MG63 (cell line): ENCODE measurements at places on chromosomes 7 and 10. TPM values are rescaled to one million over a fixed set of nuclear protein-coding genes. Genes with fewer than 3 reads are reported as not detected.

The CARD11 gene
- total RNA-seq, result not detected in 2 replicates

The BTRC gene
- 3.4 and 20.3 TPM in 2 replicates for total RNA-seq

The CHAT gene
- not detected in 2 replicates for total RNA-seq

The KLF14 gene
- total RNA-seq, result not detected in 2 replicates

The HMX3 gene
- 5.0 and 8.6 TPM in 2 replicates for total RNA-seq

The PIK3CG gene
- not detected in 2 replicates for total RNA-seq

The C10orf143 gene
- total RNA-seq, result 2.8 and 3.6 TPM in 2 replicates

The GPR15LG gene
- total RNA-seq, result not detected in 2 replicates

The NPY4R2 gene
- 0.26 TPM in 1 of 2 replicates, not detected in the other for total RNA-seq

The EPO gene
- total RNA-seq, result not detected in 2 replicates

The TMEM229A gene
- total RNA-seq, result not detected in 2 replicates

The HTR7 gene
- 6.4 and 7.6 TPM in 2 replicates for total RNA-seq

The AGR2 gene
- total RNA-seq, result not detected in 2 replicates

The SPAM1 gene
- total RNA-seq, result not detected in 2 replicates

The SPAG6 gene
- total RNA-seq, result not detected in 2 replicates

The GHRHR gene
- not detected in 2 replicates for total RNA-seq

The RPEL1 gene
- 0.03 TPM in 1 of 2 replicates, not detected in the other for total RNA-seq

The PPP1R9A gene
- 1.7 and 3.1 TPM in 2 replicates for total RNA-seq

The FAM25A gene
- 12.0 TPM in 1 of 2 replicates, not detected in the other for total RNA-seq

The FKBP6 gene
- total RNA-seq, result not detected in 2 replicates

The FBXO24 gene
- total RNA-seq, result 1.0 and 1.2 TPM in 2 replicates

The CALML3 gene
- not detected in 2 replicates for total RNA-seq

The SEC61G gene
- 379 and 1,484 TPM in 2 replicates for total RNA-seq

The DOCK4 gene
- 0.30 and 0.57 TPM in 2 replicates for total RNA-seq

The UNC5B gene
- total RNA-seq, result 8.0 and 11.4 TPM in 2 replicates

The SORCS3 gene
- total RNA-seq, result not detected in 2 replicates

The ANKRD61 gene
- not detected in 2 replicates for total RNA-seq
